Fibroblast of skin of back (primary cell): ENCODE measurements at places on chromosomes 16 and 17.

DNA sequence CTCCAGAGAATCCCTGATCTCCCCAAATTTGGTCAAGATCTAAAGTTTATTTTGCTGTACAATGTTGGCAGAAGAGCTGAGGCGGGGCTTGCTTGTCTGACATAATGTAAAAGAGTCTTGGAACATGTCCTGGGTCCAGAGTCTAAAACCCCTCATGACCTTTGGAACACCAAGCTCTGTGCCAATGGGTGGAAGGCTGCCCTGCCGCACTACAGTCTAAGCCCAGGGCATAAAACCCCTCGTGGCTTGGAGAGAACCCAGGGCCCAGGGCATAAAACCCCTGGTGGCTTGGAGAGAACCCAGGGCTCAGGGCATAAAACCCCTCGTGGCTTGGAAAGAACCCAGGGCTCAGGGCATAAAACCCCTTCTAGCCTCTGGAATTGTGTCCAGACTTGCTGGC lies 36.7 kb downstream of the CCDC57 start:
- DNase-seq, result no peak

- no peak for DNase-seq
These were observed 215.5 kb downstream of the MRTFB start for GRCh38 chr16:14286368-14287230.

GRCh38 chr17:1568950-1569810 lies 6.6 kb upstream of the PITPNA start:
- DNase-seq, result no peak

GRCh38 chr17:64520359-64520758 lies 13.6 kb downstream of the CEP95 start:
- no peak for DNase-seq

DNA sequence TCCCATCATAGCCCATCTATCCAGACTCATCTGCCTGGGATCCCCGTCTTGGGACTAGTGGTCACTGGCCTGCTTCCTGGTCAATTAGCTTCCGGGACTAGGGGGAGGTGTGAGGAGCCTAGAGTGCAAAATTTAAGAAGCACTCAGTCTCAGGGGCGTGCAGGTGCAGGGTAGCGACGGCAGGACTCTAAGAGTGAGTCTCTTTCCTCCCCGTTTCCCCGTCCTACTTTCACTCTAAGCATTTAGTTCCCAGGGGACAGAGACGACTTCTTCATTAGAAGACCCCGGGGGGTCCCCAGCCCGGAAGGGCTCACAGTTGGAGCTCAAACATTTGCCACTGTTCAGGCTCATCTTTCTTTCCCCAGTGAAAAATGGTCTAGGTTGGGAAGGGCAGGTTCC lies 677 bp upstream of the ZNHIT3 start:
- DNase-seq, result no peak

DNA sequence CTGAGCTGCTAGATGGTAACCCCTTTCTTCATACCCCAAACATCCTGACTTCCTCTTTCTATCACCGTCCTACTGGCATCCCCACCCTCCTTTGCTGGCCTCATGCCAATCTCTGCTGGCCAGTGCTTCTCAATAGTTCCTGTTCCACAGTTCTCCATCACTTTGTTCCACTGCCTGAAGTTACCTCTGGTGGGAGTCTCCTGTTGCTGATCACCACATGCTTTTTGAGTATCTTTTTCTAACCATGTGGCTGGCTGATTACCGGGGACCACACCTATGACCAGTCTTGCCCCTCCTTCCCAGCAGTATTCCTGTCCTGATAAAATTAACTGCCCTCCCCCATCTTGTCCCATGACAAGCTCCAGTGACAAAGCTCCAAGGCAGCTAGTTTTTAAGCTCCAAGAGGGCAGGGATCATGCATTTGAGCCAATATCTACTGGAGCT lies 380.4 kb upstream of the CCL2 start:
- no peak for DNase-seq

- no peak for DNase-seq
These were observed 13.4 kb downstream of the ITPRIPL2 start for GRCh38 chr16:19127205-19127604.

- peak; percentile 70 for DNase-seq
These were observed 60.4 kb downstream of the NOG start for GRCh38 chr17:56653877-56654276.

- peak; percentile 29 for DNase-seq
These were observed 491 bp downstream of the USP7 start for GRCh38 chr16:8963010-8963820.

DNA sequence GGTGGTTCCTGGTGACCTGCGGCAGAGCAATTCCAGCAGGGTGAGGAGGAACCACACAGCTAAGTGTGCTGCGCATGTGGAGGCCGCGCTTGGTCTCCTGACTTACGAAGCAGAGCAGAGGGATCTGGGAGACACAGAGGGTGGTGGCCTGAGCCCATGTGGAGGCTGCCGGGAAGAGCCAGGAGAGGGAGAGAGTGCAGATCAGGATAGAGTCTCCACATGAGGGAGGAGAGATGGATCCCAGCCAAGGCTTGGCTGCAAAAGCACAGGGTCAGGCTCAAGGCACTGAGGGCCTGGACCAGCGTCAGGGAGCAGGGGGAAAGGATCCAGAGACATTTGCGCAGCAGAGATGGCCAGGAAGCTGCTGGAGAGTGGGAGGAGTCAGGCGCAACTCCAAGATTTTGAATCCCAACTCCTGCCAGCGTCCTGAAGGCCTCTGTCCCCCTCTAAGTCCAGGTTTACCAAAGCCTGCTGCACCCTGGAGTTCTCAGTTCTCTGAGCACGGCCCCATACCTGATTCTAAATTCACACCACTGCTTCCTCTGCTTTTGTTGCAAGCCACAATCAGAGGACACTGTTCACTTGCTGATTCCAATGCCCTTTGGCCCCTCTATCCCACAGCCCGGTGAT lies 11.3 kb upstream of the MLLT6 start:
- DNase-seq, result no peak

DNA sequence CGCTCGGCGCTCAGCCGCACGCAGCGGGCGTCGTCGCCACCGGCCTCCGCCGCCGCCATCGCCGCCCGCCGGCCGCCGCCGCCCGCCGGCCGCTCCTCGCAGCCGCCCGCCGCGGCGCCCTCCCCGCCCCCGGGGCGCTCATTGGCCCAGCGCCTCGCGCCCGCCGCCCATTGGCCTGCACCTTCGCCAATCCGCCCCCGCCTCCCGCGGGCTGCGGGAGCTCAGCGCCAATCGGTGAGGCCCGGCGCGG lies at the start of gene PGP:
Gene PGP (minus strand): TSS at position 122 of the 250 bp plus-strand sequence. CDS start 63 bp downstream, at position 59.
- DNase-seq, result no peak

DNA sequence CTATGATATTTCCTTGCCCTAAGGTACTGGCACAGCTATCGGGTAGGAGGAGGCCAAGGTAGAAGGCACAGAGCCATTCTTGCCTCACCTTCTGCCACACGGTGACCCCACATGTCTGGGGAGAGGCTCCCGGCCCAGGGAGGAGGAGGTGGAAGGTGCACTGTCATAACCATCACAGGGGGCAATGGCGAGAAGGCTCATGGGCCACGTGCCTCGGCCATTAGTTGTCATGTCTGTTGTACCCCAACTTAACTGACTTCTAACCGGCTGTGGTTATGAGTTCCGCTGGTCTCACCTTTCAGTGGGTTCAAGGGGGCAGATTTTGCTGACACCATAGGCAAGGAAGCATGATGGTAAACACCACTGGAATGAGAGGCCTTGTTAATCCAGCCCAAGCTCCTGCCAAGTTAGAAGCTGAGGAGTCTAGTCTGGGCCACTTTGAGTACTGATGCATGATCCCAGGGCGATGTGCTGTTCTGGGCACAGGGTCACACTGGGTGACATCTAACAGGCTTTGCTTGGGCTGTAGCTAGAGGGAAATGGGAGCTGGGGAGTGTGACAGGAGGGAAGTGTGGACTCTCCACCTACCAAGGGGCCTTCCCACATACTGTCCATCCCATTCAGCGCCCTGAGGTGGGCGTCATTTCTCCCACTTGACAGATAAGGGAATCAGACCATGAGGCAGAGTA lies 39.6 kb downstream of the HLF start:
- DNase-seq, result no peak

- DNase-seq, result peak; percentile 22
These were observed 591 bp upstream of the TNFSF13 start for GRCh38 chr17:7557775-7558543.

- peak; percentile 76 for DNase-seq
These were observed 2.5 kb upstream of the LASP1 start for GRCh38 chr17:38867179-38867967.

DNA sequence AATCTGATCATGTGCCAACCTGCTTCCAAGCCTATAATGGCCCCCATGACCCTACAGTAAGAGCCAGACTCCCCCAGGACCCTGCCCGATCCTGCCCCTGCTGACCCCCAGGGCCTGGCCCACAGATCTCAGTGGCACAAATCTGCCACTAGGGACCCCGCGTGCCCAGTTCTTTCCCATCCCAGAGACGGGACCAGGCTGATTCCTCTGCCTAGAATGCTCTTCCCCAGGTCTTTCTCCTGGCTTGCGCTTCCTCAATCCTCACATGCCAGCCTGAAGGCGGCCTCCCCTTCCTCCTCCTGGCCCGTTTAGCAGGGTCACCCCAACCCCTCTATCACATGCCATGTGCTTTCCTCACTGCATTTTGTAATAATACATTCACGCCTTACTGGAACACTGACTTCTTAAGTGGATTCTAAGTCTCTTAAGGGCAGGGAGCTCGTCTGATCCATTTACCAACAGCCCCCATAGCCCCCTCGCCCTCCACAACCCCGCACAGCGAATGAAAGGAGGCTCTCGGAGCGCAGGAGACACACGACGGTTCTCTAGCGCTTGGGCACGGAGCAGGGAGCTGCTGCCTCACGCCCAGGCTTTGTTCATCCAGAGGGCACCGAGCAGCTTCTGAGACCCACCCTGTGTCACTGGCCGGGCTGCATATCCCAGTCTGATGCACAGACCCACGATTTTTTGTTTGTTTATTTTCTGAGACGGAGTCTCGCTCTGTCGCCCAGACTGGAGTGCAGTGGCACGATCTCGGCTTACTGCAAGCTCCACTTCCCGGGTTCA lies 1.2 kb downstream of the TRIM65 start:
- peak; percentile 56 for DNase-seq

- no peak for DNase-seq
These were observed 47.7 kb downstream of the GNA13 start for GRCh38 chr17:65008882-65009281.

DNA sequence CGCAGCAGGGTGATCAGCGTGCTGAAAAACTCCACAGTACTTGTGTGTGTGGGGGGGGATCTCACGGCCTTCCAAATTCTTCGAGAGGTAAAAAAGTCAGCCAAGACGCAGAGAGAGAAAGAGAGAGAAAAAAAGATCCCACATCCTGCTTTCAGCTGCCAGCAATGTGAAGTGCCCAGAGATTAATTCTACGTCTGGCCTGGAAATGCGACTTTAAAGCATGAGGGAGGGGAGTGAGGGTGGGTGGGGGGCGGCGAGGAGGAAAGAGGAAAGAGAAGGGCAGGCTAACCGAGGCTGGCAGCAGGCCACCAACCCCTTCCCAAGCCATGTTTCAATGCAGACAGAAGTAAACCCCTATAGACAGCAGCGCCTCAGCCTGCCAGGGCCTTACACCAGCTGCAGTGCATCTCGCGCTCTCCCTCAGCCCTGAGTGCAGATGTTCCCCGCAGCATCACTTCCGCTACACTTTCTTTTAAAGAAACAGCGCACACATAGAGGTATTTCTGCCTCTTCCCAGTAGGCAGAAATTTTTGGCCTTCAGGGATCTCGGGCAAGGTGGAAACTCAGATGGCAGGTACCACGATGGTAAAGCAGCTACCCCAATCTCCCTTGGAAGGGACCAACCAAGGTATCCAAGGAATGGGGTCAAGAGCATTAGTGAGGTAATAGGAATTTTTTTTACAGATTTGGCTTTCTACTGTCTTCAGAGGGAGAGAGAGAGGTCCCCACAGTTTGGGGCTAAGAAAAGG lies 87.8 kb downstream of the SMG6 start:
- DNase-seq, result peak; percentile 90

- DNase-seq, result no peak
These were observed 36.6 kb upstream of the HNF1B start for GRCh38 chr17:37781451-37781850.

DNA sequence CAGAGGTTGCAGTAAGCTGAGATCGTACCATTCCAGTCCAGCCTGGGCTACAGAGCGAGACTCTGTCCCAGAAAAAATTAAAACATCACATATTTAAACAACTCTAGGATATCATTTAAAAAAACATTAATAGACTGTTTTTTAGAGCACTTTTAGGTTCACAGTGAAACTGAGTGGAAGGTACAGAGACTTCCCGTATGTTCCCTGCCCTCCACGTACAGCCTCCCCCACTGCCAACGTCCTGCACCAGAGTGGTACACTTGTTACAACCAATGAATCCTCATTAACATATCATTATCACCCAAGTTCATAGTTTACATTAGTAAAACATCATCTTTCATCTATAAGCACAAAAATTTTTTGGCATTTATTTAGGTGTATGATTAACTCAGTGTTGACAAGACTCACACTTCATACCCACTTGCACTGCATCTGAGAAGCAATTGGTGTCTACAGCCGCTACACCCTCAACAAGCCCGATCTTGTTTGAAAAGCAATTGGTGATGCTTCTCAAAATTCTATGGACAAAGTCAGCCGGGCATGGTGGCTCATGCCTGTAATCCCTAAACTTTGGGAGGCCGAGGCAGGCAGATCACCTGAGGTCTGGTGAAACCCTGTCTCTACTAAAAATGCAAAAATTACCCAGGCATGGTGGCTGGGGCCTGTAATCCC lies 39.9 kb upstream of the STH start:
- no peak for DNase-seq

DNA sequence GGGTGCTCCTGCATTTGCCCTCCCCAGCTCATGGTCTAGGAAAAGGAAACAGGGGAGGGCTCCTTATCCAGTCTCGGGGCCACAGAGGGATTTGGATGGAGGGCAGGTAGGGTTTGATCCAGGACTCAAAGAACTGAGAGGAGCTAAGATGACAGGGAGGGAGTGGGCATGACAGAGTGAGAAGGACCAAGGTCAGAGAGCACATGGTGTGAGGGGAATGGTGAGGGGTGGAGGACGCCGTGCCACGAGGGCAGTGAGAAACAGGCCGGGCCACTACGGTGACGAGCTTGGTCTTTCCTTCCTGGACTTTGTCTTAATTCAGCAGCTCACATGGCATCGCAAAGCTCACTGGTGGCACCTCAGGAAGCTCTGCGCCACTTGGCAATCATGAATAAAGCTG lies 35.2 kb downstream of the IRF8 start:
- DNase-seq, result no peak

- DNase-seq, result no peak
These were observed 29.7 kb upstream of the WSCD1 start for GRCh38 chr17:6040504-6040903.

DNA sequence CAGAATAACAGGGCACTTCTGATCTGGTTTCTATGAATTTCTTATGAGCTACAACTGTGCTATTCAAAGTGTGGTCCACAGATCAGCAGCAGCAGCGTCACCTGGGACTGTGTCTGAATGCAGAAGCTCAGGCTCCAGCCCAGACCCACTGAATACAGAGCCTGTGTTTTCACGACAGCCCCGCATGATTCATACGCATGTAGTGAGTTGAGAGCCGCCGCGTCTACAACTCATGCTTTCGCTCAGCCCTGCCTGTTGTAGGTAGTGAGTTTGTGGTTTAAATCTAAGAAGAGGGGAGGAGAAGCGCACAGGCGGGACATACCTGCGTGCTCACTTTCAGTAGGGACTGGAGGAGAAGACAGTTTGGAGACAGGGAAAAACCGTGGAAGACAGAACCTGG lies 28.5 kb upstream of the ELAC2 start:
- no peak for DNase-seq
